NCI-H510A treated with DMSO at 0.1 percent for 48 hours (cell line): ENCODE measurements at places on chromosomes 1 and 21.
A peak's percentile ranks its signal among the peaks of the same experiment; 100 is the strongest.

GRCh38 chr1:223257856-223258550 lies 106.0 kb downstream of the SUSD4 start:
- DNase-seq, result no peak

DNA sequence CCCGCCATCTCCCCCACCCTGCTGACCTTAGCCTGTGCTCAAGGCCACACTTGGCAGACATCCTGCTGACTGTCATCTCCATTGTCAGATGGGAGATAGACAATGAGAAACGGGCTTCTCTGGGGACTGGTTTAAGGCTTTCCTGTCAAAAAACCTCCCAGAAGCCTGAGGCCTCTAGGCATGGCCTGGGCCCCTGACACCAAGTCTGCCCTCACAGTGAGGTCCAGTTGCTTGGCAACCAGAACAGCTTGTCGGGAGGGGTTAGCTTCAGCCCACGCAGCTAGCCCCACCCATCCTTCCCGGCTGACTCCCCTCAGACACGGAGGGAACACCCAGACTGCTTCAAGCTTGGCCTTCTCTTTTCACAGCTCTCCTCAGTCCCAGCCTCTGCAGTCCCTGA lies 11.0 kb downstream of the PLEKHA6 start:
- no peak for DNase-seq

DNA sequence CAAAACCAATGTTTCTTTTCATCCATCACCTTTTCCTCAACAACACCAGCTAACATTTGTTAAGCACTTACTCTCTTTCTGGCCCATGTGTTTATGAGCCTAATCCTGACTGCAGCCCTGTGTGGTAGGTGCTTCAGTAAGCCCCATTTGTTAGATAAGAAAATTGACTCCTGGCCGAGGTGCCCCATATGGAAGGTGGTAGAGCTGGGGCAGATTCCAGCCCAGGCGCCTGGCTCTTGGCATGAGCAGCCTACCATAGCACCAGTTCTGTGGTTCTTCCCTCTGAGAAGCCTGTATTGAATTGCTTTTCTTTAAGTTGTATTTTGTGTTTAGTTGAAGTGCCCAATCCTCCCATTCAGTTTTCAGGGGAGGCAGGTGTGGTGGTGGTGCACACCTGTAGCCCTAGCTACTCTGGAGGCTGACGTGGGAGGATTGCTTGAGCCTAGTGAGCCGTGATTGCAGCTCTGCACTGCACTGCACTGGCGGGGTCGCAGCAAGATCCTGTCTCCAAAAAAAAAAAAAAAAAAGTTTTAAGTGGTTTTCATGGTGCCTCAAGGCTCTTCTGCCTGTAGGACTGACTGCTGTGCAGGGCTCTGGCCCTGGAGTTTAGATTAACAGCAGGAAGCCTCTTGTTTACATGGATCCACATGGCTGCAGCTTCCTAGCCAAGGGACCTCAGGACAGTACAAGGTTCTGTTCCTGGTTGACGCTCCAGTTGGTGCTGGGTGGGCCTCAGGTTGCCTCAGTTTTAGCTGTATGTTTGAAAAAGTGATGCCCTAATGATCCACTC lies 125.9 kb downstream of the MRPS6 start:
- no peak for DNase-seq

GRCh38 chr1:95006681-95007080 lies 66.1 kb downstream of the ALG14 start:
- DNase-seq, result no peak

- DNase-seq, result peak; percentile 20
Measured at GRCh38 chr1:157139052-157139715, 989 bp upstream of the ETV3 start.

GRCh38 chr21:43975469-43976098 lies 36.5 kb upstream of the TRAPPC10 start:
- DNase-seq, result peak; percentile 43

DNA sequence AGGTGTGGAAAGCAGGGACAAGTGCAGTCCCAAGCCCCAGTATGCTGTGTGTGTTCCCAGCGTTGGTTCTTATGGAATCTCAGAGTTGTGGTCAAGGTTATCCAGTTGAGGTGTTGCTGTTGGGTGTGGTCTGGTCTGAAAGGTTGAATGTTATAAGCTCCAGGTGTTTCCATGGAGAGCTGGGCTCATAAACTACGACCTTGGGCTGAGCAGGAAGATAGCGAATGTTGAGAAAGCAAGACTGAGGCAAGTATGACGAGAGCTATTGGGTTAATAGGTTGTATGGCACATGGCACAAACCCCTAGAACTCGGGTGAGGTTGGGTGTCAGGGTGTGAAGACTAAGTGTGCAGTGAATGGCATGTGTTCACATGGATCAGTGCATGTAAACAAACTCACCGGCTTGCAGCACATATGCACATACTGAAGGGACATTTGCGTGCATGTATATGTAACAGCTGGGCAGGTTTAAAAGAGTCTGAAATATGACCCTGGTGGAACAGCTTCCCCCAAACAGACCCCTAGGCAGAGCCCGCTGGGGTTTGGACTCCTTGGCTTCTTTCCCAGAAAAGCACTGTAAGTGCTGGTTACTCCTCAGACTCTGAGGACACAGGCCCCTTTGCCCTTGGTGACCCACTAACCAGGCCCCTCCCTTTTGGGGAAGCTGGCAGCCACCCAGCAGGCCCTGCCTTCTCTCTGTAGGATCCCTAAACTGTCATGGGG lies 117.5 kb downstream of the NAV1 start:
- no peak for DNase-seq

DNA sequence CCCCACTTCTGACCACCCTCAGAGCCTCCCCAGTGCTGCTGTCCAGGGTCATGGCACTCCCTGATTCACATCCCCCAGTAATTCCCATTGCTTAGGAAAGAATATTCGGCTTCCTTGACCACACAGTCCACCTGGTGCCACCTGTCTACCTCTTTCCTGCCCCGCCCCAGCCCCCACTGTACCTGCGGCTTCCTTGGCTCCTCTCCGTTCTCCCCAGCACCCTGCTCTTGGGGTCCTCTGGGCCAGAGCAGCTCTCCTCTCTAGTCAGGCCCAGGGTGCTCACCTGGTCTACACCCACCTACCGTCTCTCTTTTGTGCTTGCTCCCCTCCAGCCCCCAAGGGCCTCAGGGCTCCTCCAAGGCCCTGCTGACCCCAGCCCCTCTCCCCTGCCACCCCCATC lies 142.6 kb downstream of the PEX14 start:
- no peak for DNase-seq
